Stimulated activated CD8-positive, alpha-beta memory T cell treated with anti-CD3 and anti-CD28 coated beads, Interleukin-4, amount 100 ng/mL, for 48 hours (primary cell): ENCODE measurements at places on chromosomes 12 and 14.
A peak's percentile ranks its signal among the peaks of the same experiment; 100 is the strongest.

DNA sequence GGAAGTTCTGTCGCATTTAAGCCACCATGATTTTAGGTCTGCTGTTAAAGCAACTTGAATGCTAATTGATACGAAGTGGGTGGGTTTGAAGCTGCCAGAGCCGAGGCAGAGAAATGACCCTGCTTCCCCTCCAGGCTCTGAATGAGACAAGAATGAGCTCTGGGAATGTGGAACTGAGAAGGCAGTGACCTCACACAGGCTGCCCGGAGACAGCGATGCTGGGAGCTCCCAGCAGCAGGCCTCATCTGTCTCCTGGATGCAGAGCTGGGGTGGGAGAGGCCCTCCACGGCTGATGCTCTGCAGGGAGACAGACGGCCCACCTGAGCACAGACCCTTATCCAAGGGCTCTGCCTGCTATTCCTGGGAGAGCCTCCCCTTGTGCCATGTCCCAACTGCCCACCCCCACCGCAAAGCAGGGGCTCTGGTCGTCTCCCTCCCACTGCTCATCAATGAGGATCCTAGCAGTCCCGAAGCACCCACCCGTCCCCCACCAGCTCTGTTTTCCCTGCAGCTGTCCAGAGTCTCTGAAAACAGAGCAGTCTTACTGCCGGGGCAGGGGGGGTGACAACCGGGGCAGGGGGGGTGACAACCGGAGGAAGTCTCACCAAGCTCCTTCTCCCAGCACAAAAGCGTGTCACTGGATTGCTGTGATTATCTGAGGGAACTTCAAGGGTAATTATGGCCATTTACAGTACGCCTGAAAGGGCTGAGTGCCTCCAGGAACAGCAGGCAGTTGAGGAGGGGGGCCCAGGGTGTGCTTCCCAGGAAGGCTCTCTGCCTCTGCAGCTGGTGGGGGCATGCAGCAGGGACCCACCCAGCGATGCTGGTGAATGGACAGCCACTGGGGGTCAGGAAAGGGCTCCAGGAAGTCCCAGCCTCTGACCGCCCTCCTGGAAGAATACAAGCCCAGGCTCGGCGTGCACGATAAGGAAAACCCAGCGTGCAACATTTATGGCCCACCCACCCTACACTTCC is 67.8 kb downstream of the CHGA start:
- no peak for DNase-seq

GRCh38 chr14:54669721-54670561 is 103.0 kb downstream of the SAMD4A start:
- DNase-seq = peak; percentile 34

GRCh38 chr12:122584177-122584863 is 57.3 kb downstream of the KNTC1 start:
- no peak for DNase-seq

- DNase-seq = no peak
Observed at GRCh38 chr12:25236626-25237025, 14.1 kb downstream of the KRAS start.

DNA sequence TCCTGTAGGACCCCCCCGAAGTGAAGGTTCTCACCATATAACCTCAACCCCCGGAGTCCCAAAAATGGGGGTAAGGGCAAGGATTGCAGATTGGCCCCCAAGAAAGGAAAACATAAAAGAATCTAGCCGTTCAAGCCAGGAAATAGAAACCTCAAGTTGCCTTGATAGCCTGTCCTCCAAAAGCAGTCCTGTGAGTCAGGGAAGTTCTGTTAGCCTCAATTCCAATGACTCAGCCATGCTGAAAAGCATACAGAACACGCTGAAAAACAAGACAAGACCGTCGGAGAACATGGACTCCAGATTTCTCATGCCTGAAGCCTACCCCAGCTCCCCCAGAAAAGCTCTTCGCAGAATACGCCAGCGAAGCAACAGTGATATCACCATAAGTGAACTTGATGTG is 344.2 kb upstream of the RGS6 start:
- no peak for DNase-seq

GRCh38 chr12:96520767-96521166 is 31.4 kb downstream of the CFAP54 start:
- no peak for DNase-seq

GRCh38 chr14:60931218-60931617 is 49.7 kb downstream of the TRMT5 start:
- DNase-seq = no peak

- DNase-seq = no peak
Observed at GRCh38 chr12:4991373-4991772, 52.3 kb upstream of the KCNA5 start.

DNA sequence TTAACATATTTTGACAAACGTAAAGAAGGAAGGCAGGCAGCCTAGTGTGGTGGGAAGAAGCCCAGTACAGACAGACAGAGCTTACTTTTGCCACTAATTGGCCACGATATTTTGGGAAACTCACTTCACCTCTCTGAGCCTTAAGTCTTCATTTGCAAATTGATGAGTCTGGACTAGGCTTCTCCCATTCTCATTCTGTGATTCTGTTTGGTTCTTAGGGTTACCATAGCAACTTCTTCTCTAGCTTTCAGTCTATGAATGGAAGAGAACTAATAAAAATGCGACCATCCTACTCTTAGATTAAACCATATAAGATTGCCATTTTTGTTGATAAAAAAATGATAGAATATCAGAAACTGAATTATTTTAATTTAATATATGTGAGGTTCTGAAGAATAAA is 210.5 kb downstream of the SNAPC1 start:
- no peak for DNase-seq
